SK-MEL-5 (cell line): ENCODE measurements at places on chromosomes 3 and 15. TPM values are rescaled to one million over a fixed set of nuclear protein-coding genes. Genes with fewer than 3 reads are reported as not detected.

The CD200R1L gene
- not detected in 2 replicates for total RNA-seq

The KLHL6 gene
- 0.11 and 0.13 TPM in 2 replicates for total RNA-seq

The MFGE8 gene
- 40.3 and 41.4 TPM in 2 replicates for total RNA-seq

The MYZAP gene
- 0.21 TPM in 1 of 2 replicates, not detected in the other for total RNA-seq

The CLDN16 gene
- not detected in 2 replicates for total RNA-seq

The HRG gene
- not detected in 2 replicates for total RNA-seq

The SAMD7 gene
- total RNA-seq, result not detected in 2 replicates

The CPA3 gene
- total RNA-seq, result not detected in 2 replicates

The ITGB5 gene
- 103 and 116 TPM in 2 replicates for total RNA-seq

The BLM gene
- 41.3 and 41.9 TPM in 2 replicates for total RNA-seq

The CLRN1 gene
- not detected in 2 replicates for total RNA-seq

The MUSTN1 gene
- total RNA-seq, result 0.43 TPM in 1 of 2 replicates, not detected in the other

The LTK gene
- total RNA-seq, result 0.08 TPM in 1 of 2 replicates, not detected in the other

The LRRC15 gene
- total RNA-seq, result 0.05 TPM in 1 of 2 replicates, not detected in the other

The SLC9C1 gene
- total RNA-seq, result 0.11 and 0.64 TPM in 2 replicates

The FMN1 gene
- 87.0 and 96.0 TPM in 2 replicates for total RNA-seq

The TMEM212 gene
- not detected in 2 replicates for total RNA-seq

The DUOXA2 gene
- not detected in 2 replicates for total RNA-seq

The GRIP2 gene
- 0.18 and 0.27 TPM in 2 replicates for total RNA-seq

The EFHB gene
- total RNA-seq, result 2.1 TPM in 1 of 2 replicates, not detected in the other

The POU1F1 gene
- not detected in 2 replicates for total RNA-seq

The EPM2AIP1 gene
- 11.6 and 15.8 TPM in 2 replicates for total RNA-seq

The CDHR4 gene
- total RNA-seq, result not detected in 2 replicates

The ATP13A4 gene
- total RNA-seq, result not detected in 2 replicates

The TMEM40 gene
- total RNA-seq, result not detected in 2 replicates

The NANOGP8 gene
- total RNA-seq, result not detected in 2 replicates

The ROPN1 gene
- 33.4 and 37.8 TPM in 2 replicates for total RNA-seq

The PLCH1 gene
- 0.26 and 0.35 TPM in 2 replicates for total RNA-seq

The CHL1 gene
- total RNA-seq, result 106 and 113 TPM in 2 replicates

The DUOX2 gene
- 0.03 TPM in 2 replicates for total RNA-seq

The ONECUT1 gene
- 5.0 and 6.5 TPM in 2 replicates for total RNA-seq

The EXD1 gene
- 0.51 TPM in 1 of 2 replicates, not detected in the other for total RNA-seq

The PLS1 gene
- total RNA-seq, result 7.4 and 10.5 TPM in 2 replicates

The ISLR2 gene
- total RNA-seq, result not detected in 2 replicates

The USP8 gene
- 69.6 and 73.0 TPM in 2 replicates for total RNA-seq

The THBS1 gene
- 5.4 and 8.2 TPM in 2 replicates for total RNA-seq

The DOCK3 gene
- total RNA-seq, result 0.11 and 0.26 TPM in 2 replicates
